ENCODE measurements at places on chromosomes 3 and 15.

GRCh38 chr3:193729601-193730000 lies 136.6 kb downstream of the OPA1 start:
- DNase-seq, result no peak

DNA sequence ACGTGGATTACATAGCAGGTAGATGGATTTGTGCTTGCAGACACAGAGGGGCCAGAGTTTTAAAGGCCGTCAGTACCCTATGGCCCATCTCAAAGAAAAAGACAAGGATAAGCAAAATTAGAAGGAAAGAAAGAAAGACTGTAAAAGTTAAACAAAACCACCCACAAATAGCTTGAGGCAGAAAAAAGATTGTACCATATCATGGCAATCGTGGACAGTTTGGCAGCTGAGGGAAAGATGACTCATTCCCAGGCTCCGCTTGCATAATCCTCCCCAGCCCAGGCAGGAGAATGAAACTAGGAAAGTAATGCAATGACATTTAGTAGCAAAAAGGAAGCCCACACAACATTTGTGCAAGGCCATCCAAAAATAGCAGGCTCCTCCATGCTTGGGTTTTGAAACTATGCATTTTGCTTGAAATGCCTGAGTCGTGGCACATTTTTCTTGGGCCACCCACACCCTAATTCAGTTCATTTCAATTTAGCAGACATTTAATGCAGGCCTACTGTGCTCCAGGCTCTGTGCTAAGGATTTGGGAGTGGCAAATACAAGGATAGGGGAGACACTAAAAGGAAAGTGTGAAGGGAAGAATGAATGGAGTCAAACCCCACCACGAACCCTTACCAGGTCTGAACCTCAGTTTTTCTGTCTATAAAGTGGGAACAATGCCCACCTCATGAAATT lies 40.9 kb upstream of the SMAD3 start:
- no peak for DNase-seq

- no peak for DNase-seq
These were observed 94.9 kb downstream of the HMG20A start for GRCh38 chr15:77515613-77516012.

- DNase-seq, result no peak
These were observed 45.9 kb downstream of the HES1 start for GRCh38 chr3:194181612-194182529.
